ENCODE measurements at places on chromosomes 1 and 21.

DNA sequence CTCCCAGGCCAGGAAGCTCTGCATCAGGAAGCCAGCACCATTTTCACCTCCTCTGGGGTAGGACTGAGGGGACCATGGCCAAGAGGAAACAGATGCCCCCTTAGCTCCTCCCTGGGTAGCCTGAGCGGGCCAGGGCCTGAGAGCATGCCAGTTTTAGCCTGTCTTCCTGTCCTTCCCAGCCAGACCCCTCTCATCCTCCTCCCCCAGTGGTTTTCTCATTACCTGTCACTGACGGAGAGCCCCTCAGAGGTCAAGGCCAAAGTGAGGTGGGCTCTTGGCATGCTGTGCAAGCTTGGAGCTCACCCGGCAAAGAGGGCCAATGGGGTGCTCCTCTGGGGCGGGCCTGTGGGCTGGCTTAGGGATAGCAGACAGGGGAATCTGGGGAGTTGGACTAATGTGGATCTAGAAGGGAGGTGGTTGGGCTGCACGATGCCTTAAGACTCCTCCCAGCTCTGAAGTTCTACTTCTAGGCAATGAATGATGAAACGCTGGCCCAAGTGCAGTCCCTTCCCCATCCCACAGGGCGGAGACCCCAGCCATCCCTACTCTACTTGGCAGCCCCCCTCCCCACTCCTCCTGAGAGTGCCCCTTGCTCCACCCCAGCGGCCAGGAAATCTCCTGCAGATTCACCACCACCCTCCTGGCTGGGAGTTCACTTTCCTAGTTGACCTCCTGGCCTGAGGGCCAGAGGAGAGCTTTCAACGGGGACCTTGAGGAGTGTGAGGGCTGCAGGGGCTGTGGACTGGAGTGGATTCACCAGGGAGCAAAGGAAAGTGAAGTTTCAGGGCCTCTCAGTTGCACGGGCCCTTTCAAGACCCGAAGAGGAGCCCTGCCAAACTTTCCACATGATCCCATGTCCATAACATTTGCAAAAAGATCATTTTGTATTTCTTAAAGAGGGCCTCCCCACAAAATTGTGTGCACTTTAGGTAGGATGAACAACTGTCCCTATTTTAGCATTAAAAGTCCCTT lies 9.4 kb upstream of the LMNA start:
- DNase-seq, result no peak

DNA sequence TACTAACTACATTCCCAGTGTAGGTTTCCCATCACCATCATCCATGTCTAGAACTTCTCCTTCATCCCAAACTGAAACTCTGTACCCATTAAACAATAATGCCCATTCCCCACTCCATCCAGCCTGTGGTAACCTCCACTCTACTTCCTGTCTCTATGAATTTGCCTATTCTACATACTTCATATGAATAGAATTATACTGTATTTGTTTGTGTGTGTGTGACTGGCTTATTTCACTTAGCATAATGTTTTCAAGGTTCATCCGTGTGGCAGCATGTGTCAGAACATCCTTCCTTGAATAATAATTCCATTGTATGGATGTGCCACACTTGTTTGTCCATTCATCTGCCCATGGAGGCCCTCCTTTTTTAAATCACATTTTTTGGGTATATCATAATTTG lies 35.7 kb downstream of the ATP2B4 start:
- DNase-seq, result no peak

GRCh38 chr1:98355656-98356383 lies 305.7 kb upstream of the SNX7 start:
- DNase-seq, result no peak

DNA sequence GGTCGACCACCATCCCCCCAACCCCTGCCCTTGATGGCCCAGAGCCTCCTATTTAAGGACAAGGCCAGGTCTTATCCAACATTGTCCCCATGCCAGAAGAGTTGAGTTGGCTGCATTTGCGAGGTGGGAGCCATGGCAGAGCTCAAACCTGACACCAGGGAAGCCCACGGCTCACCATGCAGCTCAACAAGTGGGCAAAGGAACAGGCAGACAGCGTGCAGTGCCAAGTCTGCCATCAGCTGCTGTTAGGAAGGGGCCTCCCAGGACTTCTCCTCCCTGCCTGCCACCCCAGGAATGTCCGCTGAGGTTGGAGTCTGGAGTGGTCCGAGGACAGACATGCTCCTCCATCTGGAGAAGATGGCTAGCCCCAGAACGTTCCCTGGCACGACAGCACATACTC lies 19.9 kb downstream of the SLC45A3 start:
- no peak for DNase-seq

- DNase-seq, result no peak
These were observed 299.2 kb upstream of the USP25 start for GRCh38 chr21:15430577-15430976.

GRCh38 chr1:107877092-107877491 lies 87.9 kb downstream of the VAV3 start:
- no peak for DNase-seq

GRCh38 chr1:30001011-30001731 lies 722.2 kb downstream of the MATN1 start:
- no peak for DNase-seq

GRCh38 chr1:117093091-117093534 lies 28.4 kb downstream of the TRIM45 start:
- no peak for DNase-seq

DNA sequence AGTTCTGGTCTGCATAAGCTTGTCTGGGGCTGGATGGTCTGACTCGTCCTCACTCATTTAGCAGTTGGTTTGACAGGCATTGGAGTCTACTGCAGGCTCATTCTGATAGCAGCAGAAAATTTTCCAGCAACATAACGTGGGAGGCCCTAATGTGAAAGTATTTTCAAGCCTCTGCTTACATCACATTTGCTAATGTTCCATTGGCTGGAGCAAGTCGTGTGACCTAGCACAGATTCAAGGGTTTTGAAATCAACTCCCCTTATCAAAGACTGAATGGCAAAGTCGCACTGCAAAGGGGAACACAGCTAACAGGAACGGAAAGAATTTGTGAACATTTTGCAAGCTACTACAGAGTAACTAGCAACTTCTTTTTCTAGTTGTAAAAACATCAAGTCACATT lies 2.3 kb upstream of the USH2A start:
- DNase-seq, result no peak

DNA sequence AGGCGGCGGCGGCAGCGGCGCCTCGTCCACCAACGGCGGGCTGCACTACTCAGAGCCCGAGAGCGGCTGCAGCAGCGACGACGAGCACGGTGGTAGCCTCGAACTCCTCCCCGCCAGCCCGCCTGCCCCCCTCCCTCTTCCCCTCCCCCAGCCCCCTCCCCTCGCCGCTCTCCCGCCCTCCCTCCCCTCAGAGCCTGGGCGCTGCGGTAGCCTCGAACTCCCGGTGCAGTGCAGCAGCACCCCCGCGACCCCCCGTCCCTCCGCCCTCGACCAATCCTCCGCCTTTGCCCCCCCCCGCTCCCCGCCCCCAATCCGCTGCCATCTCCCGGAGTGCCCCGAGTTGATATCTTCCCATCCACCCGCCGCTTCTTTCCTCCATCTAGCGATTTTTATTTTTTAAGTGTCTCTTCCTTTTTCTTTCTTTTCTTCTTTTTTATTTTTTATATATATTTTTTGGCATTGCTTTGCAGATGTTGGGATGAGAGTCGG lies 516 bp downstream of the RCOR3 start:
- DNase-seq, result no peak
